ENCODE measurements at places on chromosomes 5 and 9.

GRCh38 chr5:8234179-8234770 lies 365.3 kb downstream of the MTRR start:
- no peak for DNase-seq

DNA sequence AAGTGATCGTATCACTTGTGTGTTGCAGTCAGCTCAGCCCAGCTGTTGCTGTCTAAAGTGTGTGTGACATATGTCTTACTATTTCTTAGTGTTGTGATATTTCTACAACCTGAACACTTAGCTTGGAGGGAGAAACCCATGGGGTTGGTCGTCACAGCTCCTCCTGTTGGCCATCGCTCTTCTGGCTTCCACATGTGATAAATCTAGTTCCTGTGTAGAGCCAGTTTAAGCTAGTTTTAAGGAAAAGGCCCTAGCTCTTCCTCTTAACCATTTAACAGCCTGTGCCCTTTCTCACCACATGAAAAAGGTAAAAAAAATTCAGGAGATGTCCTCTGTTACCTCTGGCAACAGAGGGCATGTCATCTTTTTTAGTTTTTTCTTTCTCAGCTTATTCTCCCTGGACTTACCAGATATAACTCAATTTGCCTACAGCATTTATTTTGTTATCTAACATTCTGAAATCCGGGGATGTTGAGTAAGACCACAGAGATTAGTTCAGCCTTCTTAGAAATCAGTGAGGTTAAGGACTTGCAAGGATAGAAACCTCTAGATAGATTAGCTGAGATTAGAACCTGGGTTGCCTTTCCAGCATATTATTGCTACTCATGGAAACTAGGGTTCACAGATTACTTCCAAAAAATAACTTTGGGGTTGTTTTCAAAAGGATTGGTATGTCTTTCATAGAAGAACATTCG lies 100.4 kb downstream of the GAPVD1 start:
- peak; percentile 33 for DNase-seq

DNA sequence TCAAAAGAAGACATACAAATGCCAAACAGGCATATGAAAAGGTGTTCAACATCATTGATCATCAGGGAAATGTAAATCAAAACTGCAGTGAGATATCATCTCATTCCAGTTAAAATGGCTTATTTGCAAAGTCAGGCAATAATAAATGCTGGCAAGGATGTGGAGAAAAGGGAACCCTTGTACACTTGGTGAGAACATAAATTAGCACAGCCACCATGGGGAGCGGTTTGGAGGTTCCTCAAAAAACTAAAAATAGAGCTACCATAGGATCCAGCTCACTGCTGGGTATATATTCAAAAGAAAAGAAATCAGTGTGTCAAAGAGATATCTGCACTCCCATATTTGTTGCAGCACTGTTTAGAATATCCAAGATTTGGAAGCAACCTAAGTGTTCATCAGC lies 50.3 kb downstream of the AP3S1 start:
- DNase-seq = no peak

DNA sequence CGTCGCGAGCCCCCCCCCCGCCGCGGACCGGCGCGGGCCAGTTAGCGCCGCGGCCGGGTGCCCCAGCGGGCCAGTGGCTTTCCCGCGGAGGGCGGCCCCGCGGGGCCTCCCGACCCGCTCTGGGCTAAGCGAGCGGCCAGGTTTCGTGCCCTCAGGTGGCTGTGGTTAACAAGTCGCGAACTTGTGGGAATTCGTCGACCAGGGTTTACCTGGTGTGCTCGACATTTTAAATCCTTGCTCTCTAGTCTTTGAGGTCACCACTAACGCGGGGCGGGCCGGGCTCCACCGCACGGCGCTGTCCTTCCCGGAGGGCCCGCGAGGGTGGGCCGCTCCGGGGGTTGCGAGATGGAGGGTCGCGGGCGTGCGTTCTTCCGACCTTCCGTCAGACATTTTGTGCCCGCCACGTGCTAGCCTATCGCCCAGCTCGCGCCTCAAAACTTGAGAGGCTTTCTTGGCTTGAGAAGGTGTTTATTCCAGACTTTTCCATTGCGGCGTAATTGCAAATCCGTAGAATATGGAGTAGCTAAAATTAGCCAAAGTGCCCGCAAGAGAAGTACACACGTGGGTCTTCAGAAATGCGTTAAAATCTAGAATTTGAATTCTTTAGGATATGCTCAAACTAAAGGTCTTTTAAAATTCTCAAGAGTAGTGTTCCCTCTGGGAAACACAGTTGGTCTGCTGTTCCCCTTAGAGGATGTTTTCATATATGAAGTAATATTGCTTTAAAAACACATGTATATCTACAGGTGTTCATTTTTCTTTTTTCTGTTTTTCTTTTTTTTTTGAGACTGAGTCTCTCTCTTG lies 2.1 kb downstream of the ANP32B start:
- DNase-seq = peak; percentile 15

DNA sequence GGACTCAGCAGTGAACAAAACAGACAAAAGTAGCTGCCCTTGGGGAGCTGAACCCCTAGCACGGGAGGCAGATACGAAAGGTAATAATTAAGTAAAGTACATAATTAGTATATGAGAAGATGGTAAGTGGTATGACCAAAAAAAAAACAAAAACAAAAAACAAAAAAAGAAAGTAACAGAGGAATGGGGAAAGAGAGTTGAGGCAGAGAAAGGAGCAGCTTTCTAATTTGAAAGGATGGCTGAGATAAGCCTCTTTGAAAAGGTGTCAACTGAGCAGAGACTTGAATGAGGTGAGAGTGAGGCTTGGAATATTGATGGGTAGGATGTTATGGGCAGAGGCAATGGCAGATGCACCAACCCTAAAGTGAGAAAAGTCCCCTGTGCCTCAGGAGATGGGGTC lies 69.7 kb downstream of the CARTPT start:
- DNase-seq = no peak

Measured in A673 (cell line).